Fibroblast of mammary gland (primary cell): ENCODE measurements at places on chromosomes 1 and 21.

DNA sequence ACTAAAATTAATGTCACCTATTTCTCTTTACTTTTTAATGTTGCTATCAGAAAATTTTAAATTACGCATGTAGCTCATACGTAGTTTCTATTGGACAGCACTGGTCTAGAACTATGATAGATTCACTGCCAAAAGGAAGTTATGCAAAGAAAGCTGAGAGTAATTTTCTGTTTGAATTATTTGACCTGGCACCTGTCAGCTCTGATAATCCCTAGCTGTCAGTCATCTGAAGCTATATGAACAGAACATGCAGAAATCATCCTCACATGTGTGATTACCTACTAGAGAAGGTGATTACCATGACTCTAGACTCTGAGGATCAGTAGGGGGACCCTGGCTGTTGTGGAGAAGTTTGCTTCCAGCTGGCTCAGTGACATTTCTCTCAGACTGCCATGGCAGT lies 40.8 kb downstream of the F5 start:
- no peak for DNase-seq

DNA sequence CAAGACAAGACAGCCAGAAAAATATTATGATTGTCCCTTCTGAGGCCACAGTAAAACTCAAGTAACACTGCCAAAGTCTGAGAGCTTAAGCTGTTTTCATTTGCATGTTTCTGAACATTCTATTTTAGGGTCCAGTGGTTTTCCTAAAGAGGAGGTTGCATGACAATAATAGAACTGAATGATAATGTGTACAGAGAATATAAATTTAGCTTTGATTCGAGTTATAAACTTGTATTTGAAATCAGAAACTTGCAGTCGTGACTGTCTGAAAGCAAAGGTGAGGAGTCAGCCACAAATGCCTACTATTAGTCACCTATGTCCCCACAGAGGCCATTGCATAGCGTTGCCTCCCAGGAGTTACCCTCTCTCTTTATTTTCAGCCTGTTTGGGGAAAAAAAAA lies 363.1 kb upstream of the ADGRL2 start:
- no peak for DNase-seq

GRCh38 chr1:46400421-46400820 lies 6.3 kb downstream of the FAAH start:
- DNase-seq = no peak

GRCh38 chr1:162498496-162498810 lies 835 bp downstream of the UHMK1 start:
- peak; percentile 8 for DNase-seq

GRCh38 chr21:36188937-36189336 lies 32.3 kb downstream of the DOP1B start:
- DNase-seq = no peak

DNA sequence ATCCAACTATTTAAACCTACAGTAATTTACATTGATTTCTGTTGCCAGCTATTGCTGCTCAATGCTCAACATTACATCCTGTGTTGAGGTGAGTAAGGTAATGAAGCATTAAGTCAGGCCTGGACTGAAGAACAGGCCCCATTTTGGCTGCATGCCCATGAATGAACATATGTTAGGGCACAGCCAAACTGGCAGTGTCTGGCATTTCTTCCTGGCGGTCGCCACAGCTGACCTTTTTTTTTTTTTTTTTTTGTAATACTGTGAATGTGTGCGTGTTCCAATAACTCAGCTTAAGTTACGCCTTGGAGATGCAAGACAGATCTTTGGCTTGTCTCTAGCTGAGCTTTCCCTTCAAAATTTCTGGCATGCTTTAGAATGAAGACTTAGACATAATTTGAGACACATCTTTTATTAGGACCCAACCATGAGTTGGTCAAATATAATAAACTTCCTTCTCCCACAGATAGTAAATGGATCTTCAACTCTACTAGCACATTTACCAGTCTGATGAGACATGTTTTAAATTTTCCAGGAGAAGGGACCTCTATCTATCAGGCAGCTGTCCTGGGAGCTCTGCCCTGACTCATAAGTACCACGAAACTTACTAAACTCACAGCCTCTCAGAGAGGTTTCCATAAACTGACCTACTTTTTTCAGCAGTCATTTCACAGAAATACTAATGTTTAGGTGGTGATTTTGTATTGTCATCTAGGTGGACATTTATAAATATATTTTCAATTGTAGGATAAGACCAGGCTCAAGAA lies 341.1 kb upstream of the RUNX1 start:
- DNase-seq = peak; percentile 62

GRCh38 chr1:210448297-210448892 lies 119.7 kb downstream of the HHAT start:
- peak; percentile 67 for DNase-seq
